ENCODE measurements at places on chromosomes 5 and 9.

- DNase-seq = no peak
Measured at GRCh38 chr5:102809033-102809432, 53.9 kb downstream of the PAM start.

DNA sequence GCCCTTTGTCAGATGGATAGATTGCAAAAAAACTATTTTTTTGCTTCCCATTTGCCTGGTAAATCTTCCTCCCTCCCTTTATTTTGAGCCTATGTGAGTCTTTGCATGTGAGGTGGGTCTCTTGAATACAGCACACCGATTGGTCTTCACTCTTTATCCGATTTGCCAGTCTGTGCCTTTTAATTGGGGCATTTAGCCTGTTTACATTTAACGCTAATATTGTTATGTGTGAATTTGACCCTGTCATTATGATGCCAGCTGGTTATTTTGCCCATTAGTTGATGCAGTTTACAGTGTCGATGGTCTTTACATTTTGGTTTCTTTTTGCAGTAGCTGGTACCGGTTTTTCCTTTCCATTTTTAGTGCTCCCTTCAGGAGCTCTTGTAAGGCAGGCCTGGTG, 13.0 kb upstream of the DEPDC1B start:
- no peak for DNase-seq

DNA sequence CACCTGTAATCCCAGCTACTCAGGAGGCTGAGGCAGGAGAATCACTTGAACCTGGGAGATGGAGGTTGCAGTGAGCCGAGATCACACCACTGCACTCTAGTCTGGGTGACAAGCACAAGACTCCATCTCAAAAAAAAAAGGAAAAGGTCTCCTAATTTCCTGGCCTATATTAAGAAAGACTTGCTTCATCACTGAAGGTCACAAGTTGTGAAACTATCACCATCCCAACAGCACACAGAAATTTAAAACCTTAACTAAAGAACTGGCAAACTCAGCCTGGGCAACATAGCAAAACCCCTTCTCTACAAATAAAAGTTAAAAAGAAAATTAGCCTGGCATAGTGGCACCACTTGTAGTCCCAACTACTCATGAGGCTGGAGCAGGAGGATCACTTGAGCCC, 17.2 kb downstream of the FRMD3 start:
- DNase-seq = no peak

DNA sequence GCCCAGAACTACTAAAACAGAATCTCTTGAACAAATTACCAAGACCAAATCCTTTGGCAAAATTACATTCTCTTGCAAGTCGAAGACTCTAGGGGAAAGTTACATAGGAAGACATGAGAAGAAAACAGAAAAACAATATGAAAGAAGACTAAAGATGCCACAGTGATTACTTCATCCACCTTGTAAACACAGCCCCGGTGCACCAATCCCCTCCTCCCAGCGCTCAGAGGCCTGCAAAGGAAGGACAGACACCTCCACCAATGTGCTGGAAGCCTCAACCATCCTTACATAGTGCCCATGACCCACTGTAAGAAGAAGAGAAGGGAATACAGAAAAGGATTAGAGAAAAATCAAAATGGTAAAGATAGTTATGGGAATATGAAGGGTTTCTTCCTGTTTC, 218.5 kb downstream of the SPOCK1 start:
- DNase-seq = no peak

DNA sequence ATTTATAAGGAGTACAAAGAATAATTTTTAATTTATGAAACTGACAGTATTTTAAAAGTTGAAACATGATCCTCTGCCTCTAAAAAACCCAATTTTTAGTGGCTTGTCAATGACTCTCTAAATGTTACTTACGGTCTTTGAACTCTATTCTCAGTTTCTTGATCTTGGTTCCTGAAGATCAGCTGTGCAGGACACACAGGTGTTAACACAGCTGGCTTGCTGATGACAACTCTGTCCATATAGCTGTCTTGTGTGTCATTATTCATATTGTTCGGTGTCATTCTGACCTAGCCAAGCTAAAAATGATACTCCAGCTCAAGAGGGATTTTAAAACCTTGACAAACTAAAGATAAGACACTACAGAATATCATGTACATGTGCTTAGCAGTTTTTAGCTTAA, 314.5 kb downstream of the CCDC171 start:
- no peak for DNase-seq

GRCh38 chr5:153439130-153439529, 51.3 kb upstream of the GRIA1 start:
- DNase-seq = no peak

DNA sequence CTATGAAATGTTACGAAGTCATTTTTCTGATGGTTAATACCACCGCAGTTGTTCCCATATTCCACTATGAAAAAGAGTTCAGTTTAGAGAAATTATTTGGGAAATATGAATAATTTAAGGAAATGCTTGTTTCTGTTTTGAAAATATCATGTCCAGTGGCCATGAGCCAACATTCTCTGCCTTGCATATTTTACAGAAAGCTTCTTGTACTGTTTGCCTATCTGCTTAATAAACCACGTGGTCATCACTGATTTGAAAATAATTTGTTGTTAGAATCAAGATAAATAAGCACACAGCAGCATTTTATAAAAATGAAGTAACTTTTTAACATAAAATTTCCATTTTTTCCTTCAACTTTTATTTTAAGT, 381.5 kb upstream of the CDH18 start:
- DNase-seq = no peak

DNA sequence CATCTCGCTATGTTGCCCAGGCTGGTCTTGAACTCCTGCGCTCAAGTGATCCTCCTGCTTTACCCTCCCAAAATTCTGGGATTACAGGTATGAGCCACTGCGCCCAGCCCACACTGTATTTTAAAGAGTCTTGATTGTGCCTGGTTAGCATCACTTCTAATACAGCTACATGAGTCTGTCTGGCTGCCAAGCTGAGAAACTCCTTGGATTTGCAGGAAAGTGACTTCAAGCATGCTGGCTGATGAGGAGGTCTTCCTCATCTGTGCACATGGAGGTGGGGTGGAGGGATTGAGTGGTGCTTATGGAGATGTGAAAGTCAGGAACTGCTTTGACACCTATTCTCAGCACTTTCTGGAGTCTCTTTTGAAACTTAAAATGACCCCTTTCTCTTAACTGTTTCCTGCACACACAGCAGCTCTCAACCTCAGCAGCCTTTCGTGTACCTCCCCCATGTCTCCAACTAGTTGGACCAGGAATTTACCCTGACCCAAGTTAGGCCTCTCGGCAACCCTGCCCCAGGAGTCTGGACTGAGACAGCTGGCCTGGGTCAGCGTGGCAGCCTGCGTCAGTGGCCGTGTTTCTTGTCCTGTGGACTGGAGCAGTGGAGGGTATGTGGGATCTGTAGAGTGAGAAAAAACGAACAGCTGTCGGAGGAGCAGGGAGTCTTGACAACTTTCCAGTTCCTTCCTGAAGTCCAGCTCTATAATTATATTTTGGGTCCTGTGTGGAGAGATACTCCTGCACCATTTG, 72.5 kb downstream of the ACER2 start:
- no peak for DNase-seq

GRCh38 chr5:41156739-41157138, 56.6 kb downstream of the C6 start:
- DNase-seq = no peak

GRCh38 chr9:127905788-127906191, 6.4 kb upstream of the ST6GALNAC6 start:
- DNase-seq = no peak

- DNase-seq = no peak
Measured at GRCh38 chr9:3855929-3856328, 330.1 kb upstream of the RFX3 start.

DNA sequence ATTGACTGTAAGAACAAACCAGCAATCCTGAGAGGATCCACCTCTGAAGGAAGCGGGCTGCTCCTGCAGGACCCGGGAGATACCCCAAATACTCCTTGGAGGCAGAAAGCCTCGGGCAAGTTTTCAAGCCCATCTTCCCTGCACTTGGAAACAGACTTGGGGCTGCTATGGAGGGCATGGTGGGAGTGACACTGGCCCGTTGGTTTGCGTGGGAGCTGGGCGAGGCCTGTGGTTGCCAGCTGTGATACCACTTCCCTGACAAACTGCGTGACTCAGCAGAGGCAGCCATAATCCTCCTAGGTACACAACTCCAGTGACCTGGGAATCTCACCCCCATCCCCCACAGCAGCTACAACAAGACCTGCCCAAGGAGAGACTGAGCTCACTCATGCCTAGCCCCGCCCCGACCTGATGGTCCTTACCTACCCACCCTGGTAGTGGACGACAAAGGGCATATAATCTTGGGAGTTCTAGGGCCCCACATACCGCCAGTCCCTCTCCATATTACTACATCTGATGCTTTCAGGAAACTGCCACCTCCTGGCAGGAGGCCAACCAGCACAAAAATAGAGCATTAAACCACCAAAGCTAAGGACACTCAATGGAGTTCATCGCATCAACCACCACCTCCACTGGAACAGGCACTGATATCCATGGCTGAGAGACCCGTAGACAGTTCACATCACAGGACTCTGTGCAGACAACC, 38.1 kb upstream of the VLDLR start:
- DNase-seq = no peak

DNA sequence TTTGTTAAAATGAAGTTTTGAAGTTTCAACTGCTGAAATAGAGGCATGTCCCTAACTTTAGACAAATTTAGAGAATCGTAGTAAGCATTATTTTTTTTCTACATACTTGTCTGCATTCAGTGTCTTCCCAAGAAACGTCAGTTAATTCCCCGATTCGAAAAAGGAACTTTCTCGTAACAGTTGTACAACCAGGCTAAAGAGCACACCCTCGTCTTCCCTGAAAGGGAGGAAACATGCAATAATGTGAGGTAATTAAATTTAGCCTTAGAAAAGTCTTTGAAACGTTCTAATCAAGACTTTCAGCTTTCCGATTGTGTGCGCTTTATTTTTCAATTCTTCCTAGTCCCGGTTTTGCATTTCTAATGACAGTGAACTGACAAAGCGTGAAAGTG, 374 bp upstream of the SLC1A3 start:
- no peak for DNase-seq

DNA sequence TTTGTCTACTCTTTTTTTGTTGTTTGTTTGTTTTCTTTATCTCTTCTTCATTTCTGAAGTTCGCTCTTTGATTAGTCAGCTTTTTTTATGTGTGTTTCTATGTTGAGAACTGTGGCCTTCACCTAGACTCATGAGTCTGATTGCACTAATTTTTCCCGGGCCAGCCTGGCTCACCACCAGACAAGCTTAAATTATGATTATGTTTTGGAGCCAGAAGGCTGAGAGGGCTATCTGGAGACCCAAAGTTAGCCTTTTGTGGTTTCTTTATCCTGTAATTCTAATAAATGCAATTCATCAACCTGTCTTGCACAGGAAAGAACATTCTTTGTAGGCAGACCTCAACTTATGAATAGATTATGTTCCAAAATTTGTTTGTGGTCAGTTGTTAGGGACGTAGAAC, 20.8 kb upstream of the ACTBL2 start:
- no peak for DNase-seq

DNA sequence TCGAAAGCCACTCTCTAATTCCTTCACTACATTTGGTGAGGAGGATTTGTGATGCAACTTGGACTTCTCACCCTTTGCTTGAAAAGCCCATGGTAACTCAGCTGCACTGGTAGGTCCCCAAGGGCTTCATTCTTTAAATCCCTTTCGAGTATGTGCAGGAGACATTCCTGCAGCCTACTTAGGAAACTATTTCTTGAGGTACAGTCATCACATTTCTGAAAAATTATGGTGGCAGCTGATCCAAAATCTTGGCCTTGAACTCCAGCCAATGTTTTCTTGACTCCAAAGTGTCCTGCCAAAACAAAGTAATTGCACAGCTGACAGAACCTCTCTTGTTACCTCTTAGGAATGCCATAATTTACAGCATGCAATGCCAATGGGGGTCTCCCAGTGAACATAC, 99.7 kb downstream of the NPR3 start:
- DNase-seq = no peak

GRCh38 chr5:68557162-68557936, 341.8 kb downstream of the PIK3R1 start:
- DNase-seq = no peak

- no peak for DNase-seq
Measured at GRCh38 chr5:135830384-135830700, 4.1 kb upstream of the SLC25A48 start.

DNA sequence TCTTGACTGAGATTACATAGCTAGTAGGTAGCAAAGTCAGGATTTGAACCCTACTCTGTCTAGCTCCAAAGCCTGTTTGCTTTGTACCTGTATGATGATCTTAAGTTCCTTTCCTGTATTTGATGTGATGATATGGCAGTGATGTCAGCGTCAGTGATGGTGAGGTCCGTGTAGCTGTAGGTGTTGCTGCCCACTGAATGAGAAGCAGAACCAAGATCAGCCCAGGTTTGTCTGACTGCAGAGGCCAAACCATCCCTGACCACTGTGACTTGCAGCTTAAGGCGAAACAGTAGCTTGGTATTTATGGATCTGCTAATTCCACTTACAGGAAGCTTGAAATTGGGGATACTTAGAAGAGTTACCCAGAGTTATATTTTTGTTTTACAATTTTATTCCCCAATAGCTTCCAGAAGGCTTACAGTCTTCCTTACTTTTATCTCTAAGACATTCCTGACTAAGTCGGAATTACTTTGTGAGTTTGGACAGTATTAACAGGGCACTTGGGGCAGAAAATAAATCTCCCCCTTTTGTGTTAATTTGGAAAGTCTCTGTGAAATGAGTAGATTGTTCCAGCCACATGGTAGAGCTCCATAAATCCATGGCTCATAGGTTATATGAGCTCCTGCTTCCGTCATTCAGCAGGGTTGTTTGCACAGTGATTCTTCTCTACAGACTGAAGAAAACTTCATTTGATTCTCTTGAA, 273.4 kb downstream of the NR3C1 start:
- DNase-seq = no peak

DNA sequence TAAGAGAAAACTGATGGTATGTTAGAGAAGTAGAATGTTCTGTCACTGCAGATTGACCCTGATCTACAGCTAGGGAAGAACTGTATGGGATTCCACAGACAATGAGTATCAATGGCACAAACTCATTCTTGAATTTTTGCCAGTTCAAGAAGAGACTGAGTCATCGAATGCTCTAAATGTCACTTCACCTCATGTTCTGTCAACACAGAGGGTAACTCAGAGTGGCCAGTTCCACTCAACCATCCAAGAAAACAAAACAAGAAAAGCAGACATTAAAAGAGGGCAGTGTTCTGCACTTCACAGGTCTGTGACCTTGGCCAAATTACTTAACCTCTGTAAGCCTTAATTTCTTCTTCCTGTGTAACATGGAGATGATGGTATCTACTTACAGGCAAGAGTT, 132.2 kb upstream of the HMHB1 start:
- no peak for DNase-seq

DNA sequence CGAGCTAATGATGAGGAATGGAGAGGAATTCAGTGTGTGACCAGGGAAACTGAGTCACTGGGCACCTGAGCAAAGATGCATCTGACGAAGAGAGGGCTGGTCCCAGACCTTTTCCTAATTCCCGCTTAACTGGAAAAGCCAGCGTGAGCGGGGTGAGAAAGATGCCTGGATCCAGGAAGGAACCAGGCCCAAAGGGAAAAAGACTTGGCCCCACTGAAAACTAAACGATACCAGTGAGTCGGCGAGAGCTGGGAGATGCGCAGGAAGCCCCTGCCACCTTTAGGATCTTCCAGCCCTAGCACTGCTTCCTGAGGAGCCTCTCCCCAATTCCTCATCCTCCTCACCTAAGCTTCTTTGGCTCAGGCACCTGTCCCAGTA, 499 bp upstream of the FCHSD1 start:
- no peak for DNase-seq

- no peak for DNase-seq
Measured at GRCh38 chr5:23268136-23268535, 239.3 kb upstream of the PRDM9 start.

- DNase-seq = no peak
Measured at GRCh38 chr9:131754846-131755245, 15.0 kb upstream of the RAPGEF1 start.

Data from esophagus squamous epithelium (tissue), 5 donors.